Left ventricle myocardium superior (tissue), 1 donor: ENCODE measurements at places on chromosomes 7 and 10.

DNA sequence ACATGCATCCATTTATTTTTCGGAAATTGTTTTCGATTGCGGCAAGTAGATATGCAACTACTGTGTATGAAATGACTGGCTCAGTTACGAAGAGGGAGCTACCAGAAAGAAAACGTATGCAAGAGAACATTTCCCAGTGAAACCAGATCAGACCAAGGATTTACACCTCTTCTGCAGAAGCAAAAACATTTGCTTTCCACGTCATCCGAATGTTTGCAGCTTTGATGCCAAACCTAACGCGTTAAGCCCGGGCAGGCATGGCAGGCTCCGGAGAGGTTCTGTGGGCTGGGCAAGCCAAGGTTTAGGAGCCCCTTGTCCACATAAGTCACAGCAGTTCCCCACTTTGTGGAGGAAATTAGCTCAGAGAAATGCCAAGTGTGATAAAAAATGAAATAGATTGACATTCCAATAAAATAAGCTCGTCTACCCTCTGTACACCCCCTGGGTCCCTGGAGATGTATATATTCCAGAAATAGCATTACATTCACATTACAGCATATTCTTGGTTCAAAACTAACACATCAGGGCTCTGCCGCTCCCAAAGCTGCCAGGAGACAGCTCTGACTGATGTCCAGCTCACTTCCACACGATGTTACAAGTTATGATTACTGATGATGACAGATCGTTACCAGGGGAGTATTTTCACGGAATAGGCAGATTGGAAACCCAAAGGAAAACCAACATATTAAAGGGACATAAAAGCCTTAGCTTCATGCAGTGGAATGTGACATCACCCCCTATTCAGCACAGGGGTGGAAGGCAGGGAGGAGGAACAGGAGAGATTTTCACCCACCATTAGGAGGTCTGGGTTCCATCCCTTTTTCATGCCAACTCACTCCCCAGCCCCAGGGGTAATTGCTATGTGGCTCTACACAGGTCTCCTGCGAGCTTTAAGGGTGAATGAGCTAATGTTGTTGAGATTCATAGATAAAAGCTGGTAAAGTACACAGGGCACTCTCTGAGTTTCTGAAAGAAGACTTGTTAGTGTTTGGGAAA is 81.5 kb downstream of the LYZL1 start:
- no peak for DNase-seq

DNA sequence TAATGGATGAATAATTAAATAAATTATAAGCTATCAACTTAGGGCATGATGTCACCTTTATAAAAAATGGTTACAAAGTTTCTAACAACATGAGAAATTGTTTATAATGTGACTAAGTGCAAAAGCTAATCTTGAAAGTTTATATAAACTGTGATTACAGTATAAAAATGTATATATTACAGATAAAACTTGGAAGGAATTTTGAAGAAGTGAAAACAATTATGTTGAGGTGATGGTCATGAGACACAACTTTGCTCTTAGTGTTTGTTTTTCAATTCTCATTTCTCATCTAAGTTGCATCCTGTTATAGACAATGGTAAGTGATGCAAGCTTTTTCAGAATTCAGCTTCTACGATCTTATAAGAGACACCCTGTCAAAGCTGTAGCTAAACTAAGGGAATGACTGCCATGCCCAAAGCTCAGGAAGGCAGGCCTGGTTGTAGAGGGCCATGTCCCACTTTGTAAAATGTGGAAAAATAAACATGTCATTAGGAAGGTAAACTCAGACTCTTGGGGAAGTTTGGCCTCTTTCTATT is 23.9 kb downstream of the MACC1 start:
- DNase-seq = no peak

GRCh38 chr10:103936022-103936421 is 18.0 kb upstream of the STN1 start:
- DNase-seq = no peak

- no peak for DNase-seq
These were observed 37.8 kb downstream of the FAM13C start for GRCh38 chr10:59324597-59324996.

- peak; percentile 62 for DNase-seq
These were observed 11.2 kb downstream of the CTBP2 start for GRCh38 chr10:125149036-125149679.

- DNase-seq = no peak
These were observed 105.1 kb downstream of the NRP1 start for GRCh38 chr10:33229252-33229948.

- no peak for DNase-seq
These were observed 380.6 kb downstream of the PHTF2 start for GRCh38 chr7:78179211-78179610.

DNA sequence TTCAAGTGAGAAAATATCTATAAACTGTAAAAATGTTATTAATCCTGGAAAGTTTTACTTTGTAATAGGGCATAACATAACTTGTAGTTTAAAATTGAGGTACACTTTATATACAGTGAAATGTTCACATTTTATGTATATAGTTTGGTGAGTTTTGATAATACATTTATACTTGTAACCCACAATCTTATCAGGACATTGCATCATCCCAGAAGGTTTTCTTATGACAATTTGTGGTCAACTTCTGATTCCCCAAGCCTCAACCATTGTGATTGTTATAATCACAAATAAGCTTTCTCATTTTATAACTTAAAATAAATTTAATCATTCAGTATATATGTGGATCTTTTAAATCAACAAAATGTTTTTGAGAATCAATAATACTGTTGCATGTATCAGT is 151.1 kb downstream of the TFPI2 start:
- no peak for DNase-seq

GRCh38 chr10:13683017-13683416 is 96.3 kb downstream of the PRPF18 start:
- no peak for DNase-seq

DNA sequence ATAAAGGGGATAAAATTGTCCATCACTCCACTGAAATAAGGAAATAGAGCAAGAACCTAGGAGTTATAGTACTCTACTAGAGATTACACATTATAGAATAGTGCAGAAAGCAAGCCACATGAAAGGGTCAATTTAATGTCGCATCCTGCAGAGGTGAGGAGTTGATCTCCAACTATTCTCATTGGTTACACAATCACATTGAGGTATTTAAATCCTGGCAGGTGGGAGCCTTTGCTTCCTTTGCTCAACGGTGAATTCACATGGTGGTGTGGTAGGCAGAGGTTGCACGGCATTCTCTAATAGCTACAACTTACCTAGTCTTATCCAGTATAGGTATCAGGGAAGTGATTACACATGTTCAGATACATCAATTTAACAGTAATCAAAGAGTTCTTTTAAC is 198.4 kb upstream of the TCF7L2 start:
- DNase-seq = no peak

GRCh38 chr10:79020605-79021004 is 48.2 kb upstream of the ZMIZ1 start:
- DNase-seq = no peak

- no peak for DNase-seq
These were observed 20.3 kb downstream of the NACAD start for GRCh38 chr7:45068236-45069023.

- no peak for DNase-seq
These were observed 10.0 kb downstream of the DNAJC1 start for GRCh38 chr10:21993360-21994001.
